ENCODE measurements at places on chromosomes 12 and 14. TPM values are rescaled to one million over a fixed set of nuclear protein-coding genes. Genes with fewer than 3 reads are reported as not detected.

The SUOX gene
- polyA plus RNA-seq = 0.39 TPM

The HOTAIR gene
- not detected for polyA plus RNA-seq

The CFAP54 gene
- polyA plus RNA-seq = not detected

The ITGA7 gene
- 0.14 TPM for polyA plus RNA-seq

The SOCS2 gene
- polyA plus RNA-seq = not detected

The ACVRL1 gene
- polyA plus RNA-seq = not detected

- H3K27ac ChIP-seq = no peak overlapping the region
- H3K4me3 ChIP-seq = no peak overlapping the region
- H3K4me1 ChIP-seq = peaks cover 33% of the 10 kb centered on the region
- H3K27me3 ChIP-seq = no peaks in the 10 kb centered on the region
- DNase-seq = no peak
- H3K36me3 ChIP-seq = no peaks in the 10 kb centered on the region
Measured at GRCh38 chr14:93012951-93013719, 90.2 kb downstream of the CHGA start.

- peak; percentile 62 for DNase-seq
- H3K36me3 ChIP-seq = no peaks in the 10 kb centered on the region
- H3K27me3 ChIP-seq = no peaks in the 10 kb centered on the region
Measured at GRCh38 chr12:69570545-69571399, 14.5 kb upstream of the CCT2 start.

DNA sequence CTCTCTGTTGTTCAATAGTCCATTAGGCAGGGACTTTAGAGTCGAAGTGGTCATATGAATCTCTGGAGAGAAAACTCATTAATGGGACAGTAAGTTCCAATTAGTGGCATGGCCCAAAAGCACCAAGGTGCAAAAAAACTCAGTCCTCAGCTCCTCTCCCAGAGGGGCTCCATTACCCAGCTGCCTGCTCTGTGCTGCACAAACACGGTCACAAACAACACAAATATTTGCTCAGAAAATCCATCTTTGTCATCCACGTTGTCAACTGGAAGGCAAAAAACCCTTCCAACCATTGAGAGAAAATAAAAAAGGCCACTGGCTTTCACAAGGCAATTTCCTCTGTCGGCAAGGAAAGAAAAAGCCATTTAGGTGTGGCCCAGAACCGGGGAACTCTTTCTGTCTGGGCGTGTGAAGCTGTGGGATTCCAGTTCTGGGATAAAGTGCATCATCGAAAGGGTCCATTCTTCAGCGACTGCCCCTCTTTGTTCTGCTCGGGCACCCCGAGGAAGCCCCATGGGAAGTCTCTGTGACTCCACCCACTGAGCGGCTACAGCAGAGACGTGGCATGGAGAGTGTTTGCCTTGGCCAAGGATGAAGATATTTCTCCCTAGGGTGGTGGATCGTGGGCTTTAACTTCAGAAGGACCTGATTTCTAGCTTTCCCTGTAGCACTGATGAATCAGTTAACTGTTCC, 137.6 kb downstream of the VRK1 start:
- no peak overlapping the region for H3K27ac ChIP-seq
- no peak overlapping the region for H3K4me3 ChIP-seq
- DNase-seq = no peak
- peaks cover 7% of the 10 kb centered on the region for H3K36me3 ChIP-seq
- H3K27me3 ChIP-seq = no peaks in the 10 kb centered on the region

DNA sequence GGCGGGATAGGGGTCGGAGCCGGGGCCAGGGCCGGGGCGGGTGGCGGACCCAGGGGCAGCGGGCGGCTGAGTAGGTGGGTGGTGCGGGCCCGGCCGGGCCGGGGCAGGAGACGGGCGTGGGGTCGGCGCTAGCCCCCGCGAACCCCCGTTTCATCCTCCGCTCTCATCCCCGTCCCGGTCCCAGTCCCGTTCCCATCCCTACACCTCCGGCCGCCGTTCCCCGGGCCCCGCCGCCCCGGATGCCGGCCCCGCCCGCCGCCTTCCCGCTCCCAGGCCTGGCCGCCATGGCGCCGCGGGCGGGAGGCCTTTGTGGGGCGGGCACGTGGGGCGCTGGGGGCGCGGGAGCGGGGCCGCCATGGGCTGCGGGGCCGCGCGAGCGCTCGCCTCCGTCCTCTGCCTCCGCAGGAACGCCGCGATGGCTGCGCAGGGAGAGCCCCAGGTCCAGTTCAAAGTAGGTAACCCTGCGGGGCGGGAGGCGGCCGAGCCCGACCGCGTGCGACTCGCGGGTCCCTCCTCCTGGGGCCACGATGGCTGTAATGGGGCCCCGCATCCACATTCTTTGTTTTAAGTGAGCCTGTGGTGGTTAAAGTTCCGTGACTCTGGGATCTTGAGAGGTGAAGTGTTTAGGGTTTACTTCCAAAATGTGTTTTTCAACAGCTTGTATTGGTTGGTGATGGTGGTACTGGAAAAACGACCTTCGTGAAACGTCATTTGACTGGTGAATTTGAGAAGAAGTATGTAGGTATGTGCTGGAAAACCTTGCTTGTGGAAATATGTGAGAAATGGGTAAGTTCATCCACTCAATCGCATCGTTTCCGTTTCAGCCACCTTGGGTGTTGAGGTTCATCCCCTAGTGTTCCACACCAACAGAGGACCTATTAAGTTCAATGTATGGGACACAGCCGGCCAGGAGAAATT, 572 bp downstream of the RAN start:
- H3K36me3 ChIP-seq = peaks cover 20% of the 10 kb centered on the region
- peak overlapping the region; percentile 93 for H3K27ac ChIP-seq
- H3K4me1 ChIP-seq = peaks cover 45% of the 10 kb centered on the region
- H3K27me3 ChIP-seq = no peaks in the 10 kb centered on the region

DNA sequence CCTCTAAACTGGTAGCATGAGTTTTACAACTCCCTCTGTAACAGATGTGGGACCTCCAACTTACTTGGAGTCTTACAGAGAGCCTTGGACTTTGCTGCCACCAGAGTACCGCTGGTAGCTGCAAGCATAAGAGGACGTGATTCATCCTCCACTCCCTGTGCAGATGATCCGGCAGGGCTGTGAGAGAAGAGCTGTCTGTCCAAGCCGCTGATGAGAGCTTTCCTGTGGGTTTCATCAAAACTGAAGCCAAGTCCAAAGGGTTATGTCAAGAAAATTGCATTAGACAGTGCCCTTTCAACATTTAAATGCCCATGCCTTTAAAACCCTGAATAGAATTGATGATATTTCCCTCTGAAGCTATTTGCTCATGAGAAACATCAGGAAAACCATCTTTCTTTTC, 85.8 kb downstream of the LLPH start:
- no peaks in the 10 kb centered on the region for H3K36me3 ChIP-seq
- H3K27ac ChIP-seq = no peak overlapping the region
- H3K4me1 ChIP-seq = no peaks in the 10 kb centered on the region

DNA sequence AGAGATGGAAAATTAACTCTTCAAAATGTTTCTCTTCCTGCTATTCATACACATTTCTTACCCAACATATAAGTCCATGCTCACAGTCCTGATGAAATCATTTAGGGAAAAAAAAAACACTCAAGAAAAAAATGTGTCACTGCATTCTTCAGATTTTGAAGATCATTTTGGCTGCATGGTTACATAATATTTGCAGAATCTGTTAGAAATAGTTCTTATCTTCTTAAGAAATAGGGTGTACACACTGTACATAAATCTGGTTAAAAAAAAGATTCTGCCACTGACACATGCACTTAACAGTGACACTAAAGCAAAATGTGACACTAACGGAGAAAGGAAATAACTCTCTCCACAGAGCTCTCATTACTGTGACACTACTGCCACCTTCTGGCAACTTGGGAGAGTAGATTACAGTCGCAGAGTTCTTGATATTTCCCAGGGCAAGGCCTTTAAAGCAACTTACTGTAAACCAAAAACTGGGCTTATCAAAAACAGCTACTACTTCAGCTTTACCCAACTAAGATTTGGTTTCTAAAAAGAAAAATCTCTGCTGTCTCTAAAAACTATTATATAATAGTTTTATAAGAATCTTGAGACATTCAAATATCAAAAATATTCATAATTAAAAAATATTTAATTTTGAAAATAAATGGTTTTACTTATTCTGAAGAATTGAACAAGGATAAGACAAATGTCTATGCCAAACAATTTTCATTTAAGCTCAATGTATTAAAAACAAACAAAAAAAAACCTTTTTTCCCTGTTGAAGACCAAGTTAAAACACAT, 65.0 kb downstream of the SETD3 start:
- peak; percentile 43 for DNase-seq
- no peak overlapping the region for H3K4me3 ChIP-seq
- no peaks in the 10 kb centered on the region for H3K27me3 ChIP-seq

DNA sequence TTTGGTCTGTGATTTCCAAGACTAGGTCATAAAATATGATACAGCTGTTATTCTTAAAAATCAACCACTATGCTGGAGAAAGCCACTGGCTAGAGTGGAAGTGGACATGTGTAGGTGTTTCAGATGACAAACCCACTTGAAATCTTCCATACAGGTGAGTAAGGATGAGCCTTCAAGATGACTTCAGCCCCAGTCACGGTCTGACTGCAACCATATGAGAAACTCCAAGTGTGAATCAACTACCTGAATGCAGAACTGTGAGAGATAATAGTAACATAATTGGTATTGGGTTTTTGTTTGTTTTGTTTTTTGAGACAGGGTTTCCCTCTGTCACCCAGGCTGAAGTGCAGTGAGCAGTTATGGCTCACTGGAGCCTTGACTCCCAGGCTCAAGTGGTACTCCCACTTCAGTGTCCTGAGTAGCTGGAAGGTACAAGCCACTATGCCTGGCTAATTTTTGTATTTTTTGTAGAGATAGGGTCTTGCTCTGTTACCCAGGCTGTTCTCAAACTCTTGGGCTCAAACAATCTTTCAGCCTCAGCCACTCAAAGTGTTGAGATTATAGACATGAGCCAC, 273.3 kb upstream of the LRIG3 start:
- H3K4me1 ChIP-seq = no peaks in the 10 kb centered on the region
- H3K4me3 ChIP-seq = no peak overlapping the region
- H3K27ac ChIP-seq = no peak overlapping the region
- peaks cover 5% of the 10 kb centered on the region for H3K27me3 ChIP-seq

DNA sequence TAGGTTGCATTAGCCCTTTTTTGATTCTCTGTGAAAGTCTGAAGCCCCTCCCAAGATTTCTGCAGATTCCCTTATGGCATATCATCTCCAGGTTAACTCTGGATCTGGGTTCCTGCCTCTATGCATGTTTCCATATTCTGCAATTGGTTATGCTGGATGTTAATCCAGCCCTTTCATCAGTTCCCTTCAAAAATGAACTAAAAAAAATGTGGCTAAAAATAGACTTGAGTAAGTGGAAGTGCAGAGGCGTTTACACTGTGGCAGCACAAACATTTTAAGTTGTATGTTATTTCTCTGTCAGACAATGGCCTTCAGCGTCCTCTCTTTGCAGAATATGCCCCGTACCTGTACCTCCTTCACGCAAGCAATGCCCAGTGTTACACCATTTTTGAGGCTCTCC, 11.4 kb downstream of the MGST1 start:
- no peak overlapping the region for H3K27ac ChIP-seq
- DNase-seq = no peak

DNA sequence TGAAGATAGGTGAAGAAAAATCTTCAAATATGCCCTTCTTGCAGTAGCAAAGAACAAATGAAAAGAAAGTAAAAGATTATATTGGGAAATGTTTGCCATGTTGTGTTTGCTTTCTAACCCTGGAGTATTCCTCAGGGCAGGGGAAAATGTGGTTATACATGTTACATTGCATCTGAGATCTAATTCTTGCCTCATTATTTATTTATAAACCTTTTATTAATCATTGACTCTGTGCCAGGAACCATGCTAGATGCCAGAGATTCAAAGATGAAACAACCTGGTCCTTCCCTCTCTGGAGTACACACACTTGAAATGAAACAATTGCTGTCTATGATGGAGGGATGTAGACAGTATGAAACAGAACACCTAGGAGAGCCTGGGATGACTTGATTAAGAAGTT, 128.1 kb upstream of the HMGA2 start:
- H3K4me3 ChIP-seq = no peak overlapping the region
- no peaks in the 10 kb centered on the region for H3K27me3 ChIP-seq
- H3K4me1 ChIP-seq = no peaks in the 10 kb centered on the region
- no peak for DNase-seq
- no peaks in the 10 kb centered on the region for H3K36me3 ChIP-seq

- H3K4me3 ChIP-seq = no peak overlapping the region
- H3K36me3 ChIP-seq = peaks cover 24% of the 10 kb centered on the region
- no peak for DNase-seq
- peaks cover 1% of the 10 kb centered on the region for H3K4me1 ChIP-seq
Measured at GRCh38 chr12:46523863-46524770, 151.5 kb upstream of the SLC38A2 start.

DNA sequence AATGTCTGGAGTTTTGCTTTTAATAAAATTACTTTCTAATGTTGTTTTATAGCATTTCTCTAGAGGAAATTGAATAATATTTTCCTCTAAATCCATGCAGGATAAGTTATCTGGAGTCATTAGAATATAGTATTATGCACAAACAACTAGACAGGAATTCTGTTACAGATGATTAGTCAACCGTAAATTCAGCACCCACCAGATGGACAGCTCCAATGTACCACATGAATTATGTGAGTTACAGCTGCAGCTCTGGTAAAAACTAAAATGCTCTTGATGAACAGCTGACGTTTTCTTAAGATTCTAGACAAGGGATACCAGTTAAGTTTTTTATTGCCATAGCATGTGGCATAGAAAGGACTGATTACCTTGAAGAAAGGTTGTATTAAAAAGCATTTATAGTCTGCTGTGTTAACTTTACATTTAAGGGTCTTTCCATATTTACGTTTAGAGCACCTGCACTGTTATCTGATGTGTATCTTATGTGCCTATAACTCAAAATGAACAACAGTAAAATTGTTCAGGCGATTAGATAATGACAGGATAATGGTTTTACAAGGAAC, 321.4 kb upstream of the LRFN5 start:
- H3K4me3 ChIP-seq = no peak overlapping the region
- H3K4me1 ChIP-seq = no peaks in the 10 kb centered on the region
- no peaks in the 10 kb centered on the region for H3K27me3 ChIP-seq
- no peak for DNase-seq

GRCh38 chr14:51604073-51604472, 47.6 kb upstream of the FRMD6 start:
- no peak for DNase-seq
- no peak overlapping the region for H3K4me3 ChIP-seq
- no peak overlapping the region for H3K27ac ChIP-seq
- H3K27me3 ChIP-seq = peaks cover 30% of the 10 kb centered on the region
- no peaks in the 10 kb centered on the region for H3K4me1 ChIP-seq

DNA sequence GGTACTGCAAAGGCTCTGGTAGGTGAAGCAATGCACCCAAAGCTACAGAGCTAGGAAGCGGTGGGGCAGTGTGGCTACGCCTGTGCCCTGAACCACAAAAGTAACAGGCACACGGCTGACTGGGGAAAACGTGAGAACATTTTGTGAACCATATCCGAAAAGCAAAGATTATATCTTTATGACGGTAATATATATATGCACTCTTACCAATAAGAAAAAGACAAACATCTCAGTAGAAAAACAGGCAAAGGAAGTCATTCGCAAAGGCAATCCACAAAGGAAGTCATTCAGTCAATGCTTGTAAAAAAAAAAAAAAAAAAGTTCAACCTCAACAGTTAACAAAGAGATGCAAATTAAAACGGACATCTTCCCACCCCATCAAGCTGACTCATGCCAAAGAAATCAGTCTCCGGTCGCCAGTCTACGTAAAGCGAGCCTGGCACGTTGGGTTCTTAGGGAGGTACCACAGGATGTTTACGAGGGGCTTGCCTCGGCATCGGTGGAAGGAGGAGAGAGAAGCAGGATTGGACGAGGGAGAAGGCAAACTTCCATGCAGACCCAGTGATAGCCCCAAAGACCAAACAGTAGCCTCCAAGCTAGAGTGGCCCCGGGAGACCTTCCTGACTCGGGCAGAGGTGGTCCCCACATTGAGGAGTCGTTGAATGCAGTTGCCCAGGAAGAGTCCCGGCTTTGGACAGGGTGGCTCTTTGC, 39.4 kb upstream of the PPP2R5C start:
- DNase-seq = peak; percentile 33
- peaks cover 25% of the 10 kb centered on the region for H3K27me3 ChIP-seq
- peaks cover 7% of the 10 kb centered on the region for H3K36me3 ChIP-seq
- H3K4me3 ChIP-seq = peak overlapping the region; percentile 73
